Activated T-helper 2 cell treated with anti-CD3 and anti-CD28 coated beads, Interferon-gamma antibody, Interleukin-2, Interleukin-4, amounts not matched to agents 10 μg/mL and 5 μg/mL and 100 μg/mL, durations not matched to agents 14 hours and 24 hours and 36 hours (primary cell): ENCODE measurements at places on chromosomes 11 and 22.

GRCh38 chr11:35511666-35512065 lies 13.8 kb downstream of the PAMR1 start:
- no peak for DNase-seq

GRCh38 chr22:17358415-17358814 lies 10.8 kb upstream of the CECR2 start:
- DNase-seq, result no peak

- peak; percentile 42 for DNase-seq
Measured at GRCh38 chr22:37021710-37022482, 2.4 kb downstream of the MPST start.

- peak; percentile 12 for DNase-seq
Measured at GRCh38 chr11:67056267-67057204, at the start of gene RHOD. RHOD (plus strand) TSS chr11:67056847; CDS start chr11:67056903, 56 bp downstream.

- DNase-seq, result no peak
Measured at GRCh38 chr11:86292912-86293616, 9.0 kb upstream of the HIKESHI start.

- DNase-seq, result no peak
Measured at GRCh38 chr11:65262381-65262680, 569 bp downstream of the POLA2 start.

DNA sequence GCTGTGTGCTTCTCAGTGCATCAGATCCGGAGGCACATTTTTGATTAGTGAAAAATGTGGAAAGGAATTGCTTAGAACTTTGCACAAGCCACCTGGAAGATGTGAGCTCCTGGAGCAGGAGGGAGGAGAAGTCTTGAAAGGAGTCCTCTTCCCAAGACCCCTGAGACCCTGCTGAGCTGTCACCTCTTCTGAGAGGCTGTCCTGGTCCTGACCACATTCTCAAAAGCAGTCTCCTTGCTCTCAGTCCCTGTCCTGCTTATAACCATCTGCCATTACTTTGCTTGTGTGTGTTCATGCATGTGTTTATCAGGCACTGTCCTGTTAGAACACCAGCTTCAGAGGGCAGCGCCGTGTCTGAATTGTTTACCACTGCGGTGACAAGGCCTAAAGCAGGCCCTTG lies 86.5 kb downstream of the BCR start:
- no peak for DNase-seq

DNA sequence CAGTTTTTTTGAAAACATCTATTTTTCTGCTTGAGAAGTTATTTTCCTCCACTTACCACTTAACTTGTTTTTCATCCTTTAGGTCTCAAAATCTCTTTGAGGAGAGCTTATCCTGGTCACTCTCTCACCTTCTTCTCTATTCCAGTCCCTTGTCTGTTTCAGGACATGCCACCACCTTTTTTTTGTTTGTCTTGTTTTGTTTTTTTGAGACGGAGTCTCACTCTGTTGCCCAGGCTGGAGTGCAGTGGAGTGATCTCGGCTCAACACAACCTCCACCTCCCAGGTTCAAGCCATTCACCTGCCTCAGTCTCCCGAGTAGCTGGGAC lies 4.6 kb upstream of the BCL2L13 start:
- no peak for DNase-seq

- no peak for DNase-seq
Measured at GRCh38 chr11:45669146-45669545, 3.7 kb upstream of the CHST1 start.

DNA sequence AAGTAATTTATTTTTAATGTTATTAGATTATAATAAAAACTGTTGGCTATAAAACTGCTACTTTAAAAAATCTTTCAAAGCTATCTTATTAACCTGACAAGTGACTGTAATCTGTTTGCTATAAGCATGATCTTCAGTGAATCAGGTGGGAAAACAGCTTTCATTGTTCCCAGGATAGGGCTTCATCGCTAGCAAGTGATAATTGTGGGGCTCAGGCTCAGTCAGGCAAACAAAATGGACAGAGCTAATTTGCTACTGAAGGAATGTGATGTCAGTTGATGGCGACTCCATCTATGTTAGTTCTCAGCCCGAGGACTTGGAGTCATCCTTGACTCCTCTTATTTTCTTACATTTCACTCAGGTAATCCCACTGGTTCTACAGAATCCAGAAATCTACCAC lies 125.0 kb downstream of the RASSF10 start:
- no peak for DNase-seq

- no peak for DNase-seq
Measured at GRCh38 chr11:128399251-128400121, 187.9 kb downstream of the ETS1 start.

GRCh38 chr22:32728291-32728690 lies 73.2 kb upstream of the TIMP3 start:
- DNase-seq, result no peak

DNA sequence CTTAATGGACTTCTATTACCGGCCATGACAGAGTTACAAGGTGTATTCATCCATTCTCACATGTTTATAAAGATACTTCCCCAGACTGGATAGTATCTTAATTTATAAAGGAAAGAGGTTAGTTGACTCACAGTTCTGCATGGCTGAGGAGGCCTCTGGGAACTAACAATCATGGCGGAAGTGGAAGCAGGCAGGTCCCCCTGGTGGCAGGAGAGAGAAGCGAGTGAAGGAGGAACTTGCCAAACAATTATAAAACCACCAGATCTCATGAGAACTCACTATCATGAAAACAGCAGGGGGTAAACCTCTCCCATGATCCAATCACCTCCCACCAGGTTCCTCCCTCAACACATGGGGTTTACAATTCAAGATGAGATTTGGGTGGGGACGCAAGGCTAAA lies 170.0 kb upstream of the PDGFD start:
- DNase-seq, result no peak

GRCh38 chr22:31719850-31720471 lies 30.0 kb downstream of the PRR14L start:
- DNase-seq, result no peak

DNA sequence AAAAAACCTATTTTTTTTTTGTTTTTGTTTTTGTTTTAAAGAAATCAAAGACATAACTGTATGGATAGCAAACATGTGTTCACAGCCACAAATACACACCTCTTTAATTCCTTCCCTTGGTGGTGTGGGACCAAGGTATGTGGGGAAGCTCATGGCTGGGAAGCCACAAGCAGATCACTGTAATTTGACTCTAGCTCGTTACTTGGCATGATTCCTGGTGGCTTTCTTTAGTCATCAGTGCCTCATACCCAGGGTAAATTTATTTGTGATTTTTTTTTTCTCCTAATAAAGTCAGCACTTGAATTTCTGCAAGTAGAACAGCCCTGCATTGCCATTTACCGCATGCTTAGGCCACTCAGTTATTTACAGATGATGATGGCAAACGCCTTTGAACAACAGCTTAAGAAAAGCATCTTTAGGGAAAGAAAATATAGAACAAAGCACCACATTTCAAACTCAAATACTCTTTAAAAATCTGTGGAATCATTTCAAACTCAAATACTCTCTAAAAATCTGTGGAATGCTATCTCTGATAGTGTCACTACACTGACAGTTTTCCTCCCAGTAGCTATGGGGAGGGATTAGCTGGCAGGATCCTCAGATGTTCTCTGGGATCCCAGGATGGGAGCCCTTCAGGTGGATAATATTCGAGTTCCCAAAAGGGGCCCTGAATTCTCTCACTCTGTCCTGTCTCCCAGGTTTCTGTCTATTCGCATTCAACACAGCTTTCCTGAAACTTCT lies 687.2 kb downstream of the OPCML start:
- DNase-seq, result no peak
